Activated CD4-positive, alpha-beta T cell treated with anti-CD3 and anti-CD28 coated beads for 24 hours (primary cell): ENCODE measurements at places on chromosomes 5 and 9.

GRCh38 chr9:130660683-130661450 is 3.5 kb upstream of the PRDM12 start:
- DNase-seq = no peak

DNA sequence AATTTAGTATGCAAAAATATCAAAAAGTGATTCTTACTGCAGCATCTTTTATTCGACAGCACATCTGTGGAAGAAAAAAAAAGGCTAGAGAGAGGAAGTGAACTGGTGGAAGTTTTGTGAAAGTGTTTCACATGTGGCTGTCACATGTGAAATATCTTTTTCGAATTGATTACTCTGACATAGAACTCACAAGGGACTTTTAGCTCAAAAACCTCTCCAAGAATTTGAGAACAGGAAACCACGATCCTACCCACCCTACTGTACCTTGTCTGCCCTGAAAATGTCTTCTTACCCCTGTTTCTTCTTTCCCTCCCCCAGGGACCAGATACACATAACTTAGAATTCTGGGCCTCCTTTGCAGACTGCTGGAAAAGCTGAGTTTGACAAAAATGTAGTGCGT is 106.5 kb upstream of the PRRC1 start:
- DNase-seq = no peak

- no peak for DNase-seq
Observed at GRCh38 chr5:77633207-77633675, 5.3 kb downstream of the OTP start.

- DNase-seq = no peak
Observed at GRCh38 chr9:136273244-136273865, 27.7 kb upstream of the QSOX2 start.

- DNase-seq = no peak
Observed at GRCh38 chr9:16412740-16413139, 457.7 kb downstream of the BNC2 start.

- DNase-seq = no peak
Observed at GRCh38 chr9:94922098-94922607, 195.7 kb downstream of the AOPEP start.

- no peak for DNase-seq
Observed at GRCh38 chr5:173913686-173914321, 25.7 kb downstream of the CPEB4 start.

GRCh38 chr5:143426437-143426991 is 23.0 kb upstream of the NR3C1 start:
- DNase-seq = no peak

- no peak for DNase-seq
Observed at GRCh38 chr9:134361843-134362414, 35.7 kb downstream of the RXRA start.

GRCh38 chr9:105044518-105044917 is 116.6 kb upstream of the ABCA1 start:
- no peak for DNase-seq

DNA sequence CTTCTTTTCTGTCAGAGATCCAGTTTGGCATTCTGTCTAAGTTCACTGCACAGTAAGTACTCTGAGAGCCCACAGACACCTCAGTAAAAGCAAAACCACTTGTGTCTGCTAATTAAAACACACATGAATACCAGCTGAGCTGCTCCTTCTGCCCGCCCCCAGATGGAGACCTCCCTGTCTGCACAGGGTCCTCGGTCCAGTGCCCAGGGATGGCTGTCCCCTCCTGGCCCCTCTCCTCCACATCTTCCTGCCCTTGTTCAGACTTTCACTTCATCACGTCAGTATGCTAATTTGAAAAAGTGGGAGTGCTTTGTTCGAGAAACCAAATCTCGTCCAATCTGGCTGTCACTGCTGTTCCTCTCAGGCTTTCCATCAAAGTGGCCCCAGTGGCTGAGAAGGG is 43.5 kb downstream of the LIX1 start:
- no peak for DNase-seq

GRCh38 chr5:168663276-168664004 is 84.3 kb upstream of the PANK3 start:
- no peak for DNase-seq

GRCh38 chr5:174409070-174409469 is 315.3 kb upstream of the MSX2 start:
- DNase-seq = no peak

DNA sequence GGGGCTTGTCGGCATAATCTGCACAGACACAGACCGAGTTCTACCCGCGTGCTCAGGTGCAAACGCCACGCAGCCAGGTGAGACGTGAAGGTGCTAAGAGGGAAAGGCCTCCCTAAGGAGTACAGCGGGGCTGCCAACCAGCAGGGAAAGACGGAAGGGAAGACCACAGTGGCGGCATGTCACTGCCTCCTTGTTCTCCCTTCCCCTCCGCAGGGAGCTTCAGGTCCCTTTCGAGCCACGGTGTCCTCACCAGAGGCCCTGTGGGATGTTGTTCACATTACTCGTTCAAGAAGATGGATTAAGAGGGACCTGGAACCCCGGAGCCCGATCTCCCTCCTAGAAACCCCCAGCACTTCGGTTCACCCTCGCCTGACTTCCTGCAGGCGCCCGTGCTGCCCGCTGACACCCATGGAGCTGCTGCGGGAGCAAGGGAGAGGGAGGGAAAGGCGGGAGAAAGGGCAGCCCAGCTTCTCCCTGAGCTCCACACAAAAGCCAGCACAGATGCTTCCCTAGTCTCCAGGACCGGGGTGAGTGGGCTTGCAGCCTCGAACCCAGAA is 686 bp downstream of the BRD9 start:
- DNase-seq = no peak

GRCh38 chr5:32589942-32590869 is 4.8 kb downstream of the SUB1 start:
- DNase-seq = no peak

DNA sequence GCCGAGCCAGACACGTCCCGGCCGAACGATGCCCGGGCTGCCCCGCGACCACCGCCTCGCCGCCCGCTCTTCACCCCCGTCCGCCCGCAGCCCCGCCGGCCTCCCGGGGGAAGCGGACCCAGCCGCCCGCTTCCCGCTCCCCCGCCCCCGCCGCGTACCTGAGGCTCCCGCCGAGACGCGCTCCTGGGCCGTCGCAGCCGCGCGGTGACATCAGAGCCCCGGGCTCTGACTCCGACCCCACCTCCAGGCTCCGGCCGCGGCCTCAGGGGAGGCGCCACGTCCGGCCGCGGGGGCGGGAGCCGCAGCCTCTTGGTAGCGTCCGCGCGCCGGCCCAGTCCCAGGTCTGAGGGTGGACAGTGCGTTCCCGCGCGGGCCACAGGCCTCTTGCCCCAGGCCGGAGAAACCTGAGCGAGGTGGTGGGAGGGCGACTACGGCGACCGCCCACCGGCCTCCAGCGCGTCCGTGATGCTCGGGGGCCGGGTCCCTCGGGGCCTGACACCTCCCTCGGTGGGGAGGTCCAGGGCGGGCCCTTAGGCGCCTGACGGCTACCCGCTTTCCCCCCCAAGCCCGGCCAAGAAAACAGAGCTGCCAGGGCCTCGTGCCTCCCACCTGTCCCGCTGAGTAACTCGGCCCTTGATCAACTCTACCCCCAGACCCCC is at the start of gene SHROOM1:
TSS of gene SHROOM1 (minus strand) at position 212 of the 659 bp plus-strand sequence. CDS start 4,507 bp downstream, outside the sequence.
- DNase-seq = no peak

GRCh38 chr9:125931211-125931610 is 184.0 kb downstream of the PBX3 start:
- no peak for DNase-seq

- no peak for DNase-seq
Observed at GRCh38 chr5:136198453-136198852, 5.5 kb upstream of the SMIM32 start.

GRCh38 chr9:81530310-81530810 is 159.0 kb downstream of the TLE1 start:
- no peak for DNase-seq

DNA sequence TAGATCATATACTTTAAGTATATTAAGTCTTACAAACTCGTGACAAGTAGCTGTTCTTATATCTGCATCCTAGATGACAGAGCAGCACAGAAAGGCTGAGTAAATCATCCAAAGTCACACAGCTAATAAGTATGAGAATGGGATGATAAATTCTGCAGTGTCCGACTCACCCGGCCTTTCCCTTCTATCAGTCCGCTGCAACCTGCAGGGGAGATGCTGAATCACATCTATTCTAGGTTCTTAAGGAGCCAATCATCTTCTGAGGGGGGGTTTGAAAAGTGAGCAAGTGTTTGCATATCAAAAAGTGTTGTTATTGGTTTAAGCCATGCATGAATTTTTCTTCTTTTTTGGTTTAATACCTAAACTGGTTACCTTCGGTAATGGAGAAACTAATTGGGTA is 38.9 kb downstream of the ADAMTS16 start:
- DNase-seq = no peak

DNA sequence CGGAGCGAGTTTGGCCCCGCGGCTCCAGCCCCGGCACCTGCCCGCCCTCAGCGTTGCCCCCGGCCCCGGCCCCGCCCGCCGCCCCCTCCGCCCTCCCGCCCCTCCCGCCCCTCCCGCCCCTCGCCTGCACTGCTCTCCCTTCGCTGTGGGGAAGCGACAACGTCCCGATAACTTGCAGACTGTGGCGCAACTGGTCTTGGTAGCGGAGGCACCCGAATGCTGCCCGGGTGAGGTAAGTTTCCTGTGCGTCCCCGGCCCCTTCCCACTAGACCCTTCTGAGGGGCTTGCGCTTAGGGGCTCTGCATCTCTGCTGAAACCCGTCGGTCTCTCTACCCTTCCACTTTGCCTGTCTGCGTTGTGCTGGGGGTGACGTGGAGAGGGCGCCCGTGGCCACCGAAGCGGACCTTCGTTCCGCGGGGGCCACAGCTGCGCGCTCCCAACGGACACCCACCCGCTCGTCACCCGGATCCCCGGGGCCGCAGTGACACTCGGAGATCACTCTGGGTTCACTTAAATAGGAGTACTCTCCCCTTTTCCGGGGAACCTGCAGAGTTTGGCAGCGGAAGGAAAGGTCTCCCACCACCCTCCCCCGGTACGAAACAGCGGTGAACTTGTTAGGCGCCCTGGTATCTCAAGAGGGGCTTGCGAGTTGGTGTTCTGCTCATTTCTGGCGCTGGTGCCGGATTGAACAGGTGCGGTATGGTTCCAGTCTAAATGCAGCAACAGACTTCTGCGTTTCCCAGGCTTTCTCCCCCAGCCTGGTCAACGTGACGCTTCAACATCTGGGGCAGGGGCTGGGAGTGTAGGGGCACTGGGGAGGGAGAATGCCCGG is 707 bp downstream of the PIP5K1B start:
- no peak for DNase-seq

GRCh38 chr5:81398741-81399140 is 4.8 kb upstream of the ACOT12 start:
- no peak for DNase-seq

DNA sequence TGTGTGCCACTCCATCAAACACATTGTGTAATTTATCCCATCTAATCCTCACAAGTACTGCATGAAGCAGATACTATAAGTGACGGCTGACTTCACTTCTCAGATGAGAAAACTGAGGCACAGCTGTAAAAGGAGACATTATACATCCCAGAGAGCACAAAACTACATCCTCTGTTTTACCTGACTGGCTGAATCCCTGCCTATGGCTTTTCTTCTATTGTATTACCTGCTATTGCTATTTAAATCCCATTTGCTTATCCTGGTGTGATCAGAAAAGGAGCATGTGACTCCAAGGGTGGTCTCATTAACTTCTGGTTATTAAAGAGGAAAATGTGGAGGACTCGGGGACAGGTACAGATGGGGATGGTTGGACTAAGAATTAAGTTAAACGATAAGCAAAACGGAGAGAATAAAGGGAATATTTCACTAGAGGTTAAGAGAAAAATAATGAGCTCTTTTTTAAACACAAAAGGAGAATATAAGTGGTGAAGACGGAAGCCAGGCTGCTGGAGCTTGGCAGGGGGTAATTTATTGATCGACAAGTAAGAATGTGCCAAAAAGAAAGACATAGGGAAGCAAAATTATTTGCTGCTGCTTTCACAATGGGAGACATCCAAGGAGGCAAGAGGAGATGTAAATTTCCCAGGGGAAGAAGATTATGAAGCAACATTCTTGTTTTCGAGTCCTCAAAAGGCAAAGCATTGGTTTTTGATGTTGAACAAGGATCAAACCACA is 155.7 kb upstream of the GPR151 start:
- DNase-seq = no peak

DNA sequence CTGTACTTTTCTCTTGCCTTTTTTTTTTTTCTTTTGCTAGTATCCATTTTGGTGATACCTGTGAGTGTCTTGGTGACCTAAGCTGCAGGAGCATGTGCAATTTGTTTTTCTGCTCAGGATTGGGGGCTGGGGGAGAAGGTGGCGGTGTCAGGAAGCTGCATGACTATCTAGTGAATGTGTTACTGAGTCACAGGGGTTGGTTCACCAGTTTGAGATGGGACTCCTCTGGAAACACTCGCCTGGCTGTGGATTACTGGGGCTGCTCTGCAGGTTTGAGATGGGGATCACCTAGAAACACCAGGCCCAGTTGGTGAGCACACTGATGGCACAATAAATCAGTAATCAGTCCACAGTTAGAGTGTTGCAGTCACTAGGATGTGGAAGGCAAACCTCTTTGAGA is 447.9 kb downstream of the SPATA31D1 start:
- no peak for DNase-seq

DNA sequence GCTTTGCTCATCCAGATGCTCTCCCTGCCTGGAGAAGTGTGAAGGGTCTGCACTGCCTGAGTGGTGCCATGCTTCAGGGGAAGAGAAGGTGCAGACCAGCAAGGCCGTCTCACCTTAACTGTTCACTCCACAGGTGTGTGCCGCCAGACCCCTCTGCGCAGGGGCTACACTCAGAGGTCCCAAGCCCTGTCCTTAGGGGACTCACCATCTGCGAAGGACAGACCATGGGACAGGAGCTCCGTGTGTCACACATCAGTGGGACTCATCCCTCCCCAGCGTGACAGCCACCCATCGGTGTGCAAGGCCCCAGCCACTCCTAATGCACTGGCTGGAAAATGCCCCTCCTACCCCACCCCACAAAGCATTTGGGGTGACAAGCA is 142.9 kb downstream of the OLFM1 start:
- DNase-seq = no peak

DNA sequence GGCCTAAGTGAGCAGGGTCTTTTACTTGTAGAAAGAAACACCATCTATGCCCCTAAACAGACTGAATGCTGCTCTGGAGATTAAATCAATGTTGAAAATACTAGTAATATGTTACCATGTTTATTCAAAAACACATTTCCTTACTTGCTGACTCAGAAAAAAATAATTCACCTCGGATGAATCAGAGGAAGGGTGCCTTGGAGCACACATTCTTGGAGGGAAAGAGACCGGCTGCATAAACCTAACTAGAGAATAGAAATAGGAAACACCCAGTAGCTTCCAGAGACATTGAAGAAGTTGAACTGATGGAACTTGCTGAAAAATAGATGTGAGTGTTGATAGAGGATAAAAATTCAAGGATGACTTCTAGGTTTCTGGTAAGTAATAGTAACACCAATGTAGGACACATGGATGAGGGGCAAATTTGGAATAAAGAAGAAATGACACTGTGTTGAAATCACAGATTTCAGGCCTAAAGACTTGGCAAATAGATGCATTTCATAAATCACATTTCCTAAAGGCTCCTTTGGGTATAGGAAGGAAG is 76.9 kb upstream of the MINAR2 start:
- DNase-seq = no peak

DNA sequence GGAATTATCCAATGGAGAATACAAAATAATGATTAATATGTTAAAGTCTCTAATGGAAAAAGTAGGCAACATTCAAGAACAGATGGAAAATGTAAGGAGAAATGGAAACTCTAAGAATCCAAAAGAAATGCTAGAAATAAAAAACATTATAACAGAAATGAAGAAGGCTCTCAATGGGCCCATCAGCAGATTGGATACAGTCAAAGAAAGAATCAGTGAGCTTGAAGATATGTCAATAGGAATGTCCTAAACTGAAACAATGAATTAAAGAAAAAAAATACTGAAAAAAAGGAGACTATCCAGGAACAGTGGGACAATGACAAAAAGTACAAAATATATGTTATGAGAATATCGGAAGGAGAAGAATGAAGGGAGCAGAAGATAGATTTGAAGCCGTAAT is 193.1 kb downstream of the DAB2IP start:
- DNase-seq = no peak
